Upper lobe of right lung (tissue), 1 donor: ENCODE measurements at places on chromosomes 11 and 22.

DNA sequence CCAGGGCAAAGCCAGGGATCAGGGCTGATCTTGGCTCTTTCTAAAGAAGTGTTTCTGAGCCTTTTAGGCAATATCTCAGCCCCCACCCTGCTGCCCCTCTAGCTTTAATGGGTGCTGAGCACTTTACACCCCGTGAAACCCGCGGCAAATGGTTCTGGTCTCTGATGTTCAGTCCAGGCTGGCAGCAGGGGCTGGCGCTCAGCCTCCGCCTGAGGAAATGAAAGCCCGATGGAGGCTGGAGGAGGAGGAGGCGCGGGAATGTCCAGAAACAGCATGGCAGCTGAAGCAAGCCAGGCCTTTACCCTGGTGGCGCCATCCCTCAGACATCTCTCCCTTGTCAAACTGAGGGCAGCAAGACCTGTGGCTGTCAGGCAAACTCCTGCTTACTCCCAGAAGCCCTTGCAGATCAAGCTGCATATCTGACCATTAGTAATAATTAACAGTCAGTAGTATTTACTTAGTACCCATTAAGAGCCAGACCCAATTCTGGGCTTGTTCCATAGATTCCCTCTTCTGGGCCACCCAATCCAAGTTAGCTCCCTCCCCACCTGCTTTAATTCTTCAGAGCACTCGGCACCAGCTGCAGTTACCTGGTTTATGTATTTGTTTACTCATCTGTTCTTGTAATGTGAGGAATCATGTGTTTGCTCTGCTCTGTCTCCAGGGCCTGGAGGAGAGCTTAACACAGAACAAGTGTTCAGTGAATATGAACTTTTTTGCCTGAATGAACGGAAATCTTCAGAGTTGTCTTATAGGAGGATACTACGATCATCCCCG, 15.0 kb upstream of the ALX4 start:
- no peaks in the 10 kb centered on the region for H3K36me3 ChIP-seq
- no peaks in the 10 kb centered on the region for H3K4me1 ChIP-seq
- H3K27me3 ChIP-seq, result peaks cover 89% of the 10 kb centered on the region
- peak; percentile 28 for DNase-seq
- H3K4me3 ChIP-seq, result no peak overlapping the region

GRCh38 chr11:130911306-130911705, 5.0 kb downstream of the SNX19 start:
- H3K4me1 ChIP-seq, result peaks cover 15% of the 10 kb centered on the region
- H3K4me3 ChIP-seq, result no peak overlapping the region
- H3K27ac ChIP-seq, result no peak overlapping the region
- no peak for DNase-seq
- H3K36me3 ChIP-seq, result peaks cover 69% of the 10 kb centered on the region

DNA sequence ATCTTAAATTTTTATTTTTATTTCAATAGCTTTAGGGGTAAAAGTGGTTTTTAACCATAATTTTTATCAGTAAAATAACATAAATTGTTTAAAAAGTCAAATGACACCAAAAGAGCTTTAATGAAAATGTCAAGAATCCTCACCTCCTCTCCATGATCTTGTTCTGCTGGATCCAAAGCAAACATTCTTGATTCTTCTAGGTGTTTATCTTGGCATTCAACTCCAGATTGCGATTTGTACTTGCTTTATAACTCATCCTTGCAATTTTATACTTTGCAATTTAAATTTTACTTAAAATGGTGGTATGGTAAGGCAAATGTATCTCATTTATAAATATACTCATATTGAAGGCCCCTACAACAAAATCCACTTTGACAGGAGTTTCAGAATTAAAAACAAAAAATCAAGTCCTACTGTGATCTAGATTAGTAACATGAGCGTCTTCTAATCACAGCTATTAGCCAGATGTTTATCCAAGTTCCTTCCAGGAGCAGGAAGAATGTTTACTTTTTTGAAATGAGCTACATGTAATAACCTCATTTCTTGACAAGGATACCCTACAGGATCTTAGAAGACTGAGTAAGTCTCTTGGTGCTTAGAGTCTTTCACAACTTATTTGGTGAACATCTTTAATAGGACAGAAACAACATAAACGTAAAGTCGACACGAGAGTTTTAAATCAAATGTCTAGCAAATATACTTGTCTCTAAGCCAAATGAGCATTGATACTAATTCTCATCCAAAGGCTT, 72.4 kb upstream of the CARD18 start:
- no peak overlapping the region for H3K27ac ChIP-seq
- no peaks in the 10 kb centered on the region for H3K27me3 ChIP-seq
- H3K4me1 ChIP-seq, result no peaks in the 10 kb centered on the region
- no peak for DNase-seq

GRCh38 chr22:31106001-31106571, 1.3 kb downstream of the SELENOM start:
- H3K36me3 ChIP-seq, result peaks cover 17% of the 10 kb centered on the region
- peaks cover 16% of the 10 kb centered on the region for H3K4me1 ChIP-seq
- no peak for DNase-seq
- no peaks in the 10 kb centered on the region for H3K27me3 ChIP-seq
- peak overlapping the region; percentile 69 for H3K4me3 ChIP-seq

GRCh38 chr11:42077794-42078193, 618.3 kb upstream of the LRRC4C start:
- no peak for DNase-seq
- no peaks in the 10 kb centered on the region for H3K4me1 ChIP-seq
- H3K4me3 ChIP-seq, result no peak overlapping the region
- no peaks in the 10 kb centered on the region for H3K27me3 ChIP-seq
- no peak overlapping the region for H3K27ac ChIP-seq

DNA sequence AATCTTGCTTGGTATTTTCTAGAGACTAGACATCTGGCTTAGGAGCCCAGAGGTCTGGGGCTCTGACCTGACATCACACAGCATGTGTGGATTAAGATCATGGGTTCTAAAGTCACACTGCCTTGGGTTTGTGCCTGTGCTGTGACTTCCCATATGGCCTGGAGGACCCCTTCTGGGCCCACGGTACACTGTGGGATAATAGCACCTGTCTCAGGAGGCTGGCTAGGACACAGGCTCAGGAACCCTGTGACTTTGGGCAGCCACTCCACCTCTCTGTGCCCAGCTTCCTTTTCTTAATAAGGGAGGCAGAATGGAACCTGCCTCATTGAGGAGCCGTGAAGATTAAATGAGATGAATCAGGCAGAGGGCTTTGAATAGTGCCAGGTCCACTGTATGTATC, 99.2 kb upstream of the B3GAT1 start:
- H3K27ac ChIP-seq, result no peak overlapping the region
- DNase-seq, result no peak
- no peak overlapping the region for H3K4me3 ChIP-seq
- peaks cover 28% of the 10 kb centered on the region for H3K27me3 ChIP-seq
- H3K36me3 ChIP-seq, result no peaks in the 10 kb centered on the region

- no peak overlapping the region for H3K27ac ChIP-seq
- H3K4me1 ChIP-seq, result no peaks in the 10 kb centered on the region
- peak; percentile 46 for DNase-seq
These were observed 127.2 kb upstream of the B3GAT1 start for GRCh38 chr11:134539285-134539684.

DNA sequence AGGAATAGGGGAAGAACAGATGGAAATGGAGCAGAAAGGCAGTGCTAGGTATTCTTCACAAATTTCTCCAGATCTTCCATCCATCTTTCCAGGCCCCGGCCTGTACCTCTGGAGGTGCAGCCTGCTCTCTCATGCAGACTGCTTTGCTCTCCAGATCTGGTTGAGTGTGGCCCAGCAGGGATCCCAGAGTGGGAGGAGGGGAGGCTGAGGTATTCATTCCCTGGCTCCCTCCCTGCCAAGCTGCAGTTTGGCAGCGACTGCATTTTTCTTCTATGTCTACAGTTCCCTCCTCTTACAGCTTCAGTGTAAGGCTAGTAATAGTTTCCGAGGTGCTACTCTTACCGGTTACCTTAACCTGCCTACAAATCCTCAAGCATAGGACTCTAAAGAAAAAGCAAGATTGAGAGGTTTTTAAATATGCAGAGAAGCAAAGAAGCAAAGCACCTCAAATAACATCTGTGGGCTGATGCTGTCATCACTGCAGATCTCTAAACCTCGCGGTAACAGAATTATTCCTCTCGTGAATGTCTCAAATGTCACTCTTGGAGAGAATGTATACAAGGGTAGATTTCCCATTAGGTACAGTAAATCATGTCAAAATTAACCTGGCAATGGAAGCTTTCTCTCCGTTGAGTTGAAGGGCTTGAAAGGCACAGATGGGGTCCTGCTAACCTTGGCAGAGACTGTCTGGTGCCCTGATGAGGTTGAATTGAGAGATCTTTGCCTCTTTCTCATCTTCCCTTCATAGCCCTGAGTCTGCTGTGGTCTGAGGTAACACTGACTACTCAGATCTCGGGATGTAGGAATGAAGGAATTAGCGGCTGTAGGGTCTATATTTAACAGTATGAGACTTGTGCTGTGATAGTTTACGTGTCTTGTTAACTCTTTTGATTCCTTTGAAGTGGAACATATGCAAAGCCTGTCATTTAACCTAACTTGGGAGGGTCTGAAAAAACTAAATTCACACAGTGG, 297.9 kb upstream of the C11orf87 start:
- no peak for DNase-seq
- no peak overlapping the region for H3K27ac ChIP-seq
- H3K27me3 ChIP-seq, result no peaks in the 10 kb centered on the region
- H3K4me3 ChIP-seq, result no peak overlapping the region
- no peaks in the 10 kb centered on the region for H3K4me1 ChIP-seq

- no peak overlapping the region for H3K4me3 ChIP-seq
- H3K4me1 ChIP-seq, result no peaks in the 10 kb centered on the region
- DNase-seq, result no peak
- H3K36me3 ChIP-seq, result no peaks in the 10 kb centered on the region
- no peaks in the 10 kb centered on the region for H3K27me3 ChIP-seq
These were observed 97.7 kb downstream of the ABTB2 start for GRCh38 chr11:34260072-34260575.
